ACHN (cell line): ENCODE measurements at places on chromosomes 4 and X.

GRCh38 chr4:152965611-152966010, 29.5 kb downstream of the FHDC1 start:
- DNase-seq: no peak

- no peak for DNase-seq
Observed at GRCh38 chr4:159273141-159273438, 170.2 kb downstream of the RAPGEF2 start.

GRCh38 chr4:98614094-98614493, 44.3 kb downstream of the TSPAN5 start:
- DNase-seq: no peak

- DNase-seq: no peak
Observed at GRCh38 chr4:135412213-135412612, 1210.6 kb upstream of the PABPC4L start.

DNA sequence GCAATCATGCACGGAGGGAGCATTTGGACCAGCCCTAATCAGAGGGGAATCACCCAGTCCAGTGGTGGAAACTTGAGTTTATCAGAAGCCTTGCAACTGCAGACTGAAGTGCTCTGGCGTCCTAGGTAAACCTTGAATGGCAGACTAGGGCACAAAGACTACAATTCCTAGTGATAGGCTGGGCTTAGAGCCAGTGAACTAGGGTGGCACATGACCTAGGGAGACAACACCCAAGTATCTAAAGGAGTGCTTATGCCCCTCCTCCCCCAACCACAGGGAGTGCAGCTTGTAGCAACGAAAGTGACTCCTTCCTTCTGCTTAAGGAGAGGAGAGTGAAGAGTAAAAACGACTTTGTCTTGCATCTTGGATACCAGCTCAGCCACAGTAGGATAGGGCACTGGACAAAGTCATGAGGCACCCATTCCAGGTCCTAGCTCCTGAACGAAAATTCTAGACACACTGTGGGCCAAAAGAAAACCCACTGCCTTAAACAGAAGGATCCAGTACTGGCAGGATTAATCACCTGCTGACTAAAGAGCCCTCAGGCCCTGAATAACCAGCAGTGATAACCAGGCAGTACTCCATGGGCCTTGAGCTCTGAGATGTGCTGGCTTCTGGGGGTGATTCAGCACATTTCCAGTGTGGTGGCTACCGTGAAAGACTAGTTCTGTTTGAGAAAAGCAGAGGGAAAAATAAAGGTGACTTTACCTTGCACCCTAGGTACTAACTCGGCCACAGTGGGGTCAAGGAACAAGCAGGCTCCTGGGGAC, 58.7 kb upstream of the STARD8 start:
- DNase-seq: no peak
